ENCODE measurements at places on chromosomes 3 and 15. TPM values are rescaled to one million over a fixed set of nuclear protein-coding genes. Genes with fewer than 3 reads are reported as not detected.

- H3K36me3 ChIP-seq, result no peaks in the 10 kb centered on the region
- H3K4me3 ChIP-seq, result no peak overlapping the region
- no peaks in the 10 kb centered on the region for H3K4me1 ChIP-seq
- no peaks in the 10 kb centered on the region for H3K27me3 ChIP-seq
Measured at GRCh38 chr3:101066711-101067129, 73.5 kb upstream of the ABI3BP start.

Gene ZIC1
- total RNA-seq, result not detected

Gene GOLGA8M
- 5.0 TPM for total RNA-seq

GRCh38 chr3:125151916-125152315, 60.6 kb downstream of the SLC12A8 start:
- no peaks in the 10 kb centered on the region for H3K36me3 ChIP-seq
- H3K27me3 ChIP-seq, result no peaks in the 10 kb centered on the region
- H3K4me1 ChIP-seq, result no peaks in the 10 kb centered on the region

Gene MME
- 114 TPM for total RNA-seq

- no peak for DNase-seq
- no peaks in the 10 kb centered on the region for H3K27me3 ChIP-seq
- H3K36me3 ChIP-seq, result peaks cover 2% of the 10 kb centered on the region
- H3K4me3 ChIP-seq, result no peak overlapping the region
- H3K4me1 ChIP-seq, result no peaks in the 10 kb centered on the region
Measured at GRCh38 chr3:100329800-100330489, 4.6 kb upstream of the NIT2 start.

DNA sequence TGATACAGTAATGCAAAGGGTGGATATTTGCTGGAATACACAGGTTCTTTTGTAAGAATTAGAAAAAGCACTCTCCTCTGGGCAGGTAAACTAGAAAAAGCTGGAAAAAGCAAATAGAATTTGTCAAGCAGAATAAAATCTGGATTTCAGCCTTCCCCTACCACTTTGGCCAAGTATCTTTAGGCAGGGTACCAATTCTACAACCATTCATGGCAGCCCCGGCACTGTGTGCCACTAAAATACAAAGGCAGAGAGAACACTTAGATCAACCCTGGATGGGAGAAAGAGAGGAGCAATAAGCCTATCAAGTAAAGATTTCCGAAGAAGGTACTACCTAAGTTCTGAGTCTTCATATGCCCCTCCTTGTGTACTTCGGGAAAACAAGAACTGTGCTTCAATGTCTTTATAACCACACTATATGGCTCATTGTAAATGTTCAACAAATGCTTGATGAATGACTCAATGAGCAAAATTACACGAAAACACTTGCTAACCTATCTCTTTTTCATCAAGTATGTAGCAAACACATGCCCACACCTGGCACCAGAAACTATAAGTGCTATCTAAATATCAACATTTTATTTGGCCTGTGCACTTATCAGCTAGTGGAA, 20.8 kb downstream of the STAG1 start:
- H3K4me1 ChIP-seq, result no peaks in the 10 kb centered on the region
- no peaks in the 10 kb centered on the region for H3K27me3 ChIP-seq
- H3K36me3 ChIP-seq, result no peaks in the 10 kb centered on the region
- DNase-seq, result no peak

Gene C3orf85
- not detected for total RNA-seq

DNA sequence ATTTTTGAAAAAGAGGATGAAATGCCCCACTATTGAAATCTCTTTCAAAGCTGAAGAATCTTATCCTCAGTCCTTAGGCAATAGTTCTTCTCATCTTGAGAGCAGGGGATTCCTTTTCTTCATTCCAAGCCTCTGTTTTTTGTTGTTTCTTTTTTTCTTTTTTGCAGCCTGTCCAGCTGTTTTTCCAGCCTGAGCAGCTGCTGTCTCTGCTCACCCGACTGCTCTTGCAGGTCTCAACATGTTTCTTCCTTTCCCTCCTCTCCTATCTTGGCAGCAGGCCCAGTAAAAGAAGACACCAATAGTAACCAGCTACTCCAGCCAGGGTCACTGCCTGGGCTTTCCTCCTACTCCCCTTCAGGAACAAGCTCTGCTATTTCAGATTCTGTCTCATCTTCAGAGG, 23.8 kb downstream of the MEX3B start:
- no peak for DNase-seq
- H3K36me3 ChIP-seq, result no peaks in the 10 kb centered on the region
- H3K4me3 ChIP-seq, result no peak overlapping the region

DNA sequence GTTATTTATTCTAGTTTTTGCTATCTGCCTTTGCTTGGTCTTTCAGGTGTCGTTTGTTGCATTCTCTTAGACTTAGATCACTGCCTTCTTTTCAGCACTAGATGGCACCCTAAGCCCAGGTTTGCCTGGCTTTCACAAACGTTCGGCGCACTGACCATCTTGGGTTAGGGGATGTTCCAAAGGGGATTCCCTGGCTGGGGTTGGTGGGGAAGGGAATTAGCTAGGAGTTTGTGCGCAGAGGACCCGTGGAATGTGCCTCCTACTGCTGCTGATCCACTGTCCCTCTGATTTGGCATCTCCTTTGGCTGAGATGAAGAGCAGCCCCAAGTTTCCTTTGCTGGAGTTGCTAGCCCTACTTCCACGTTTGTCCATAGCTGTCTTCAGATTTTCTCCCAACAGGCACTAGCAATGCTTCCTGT, 33.9 kb downstream of the PFN2 start:
- H3K27ac ChIP-seq, result no peak overlapping the region
- no peak for DNase-seq
- no peaks in the 10 kb centered on the region for H3K4me1 ChIP-seq
- H3K27me3 ChIP-seq, result no peaks in the 10 kb centered on the region

Gene B3GALNT1
- 14.6 TPM for total RNA-seq

- H3K4me3 ChIP-seq, result no peak overlapping the region
- H3K36me3 ChIP-seq, result no peaks in the 10 kb centered on the region
- no peaks in the 10 kb centered on the region for H3K4me1 ChIP-seq
- no peak for DNase-seq
- no peaks in the 10 kb centered on the region for H3K27me3 ChIP-seq
Measured at GRCh38 chr3:194720048-194720447, 34.4 kb downstream of the FAM43A start.

DNA sequence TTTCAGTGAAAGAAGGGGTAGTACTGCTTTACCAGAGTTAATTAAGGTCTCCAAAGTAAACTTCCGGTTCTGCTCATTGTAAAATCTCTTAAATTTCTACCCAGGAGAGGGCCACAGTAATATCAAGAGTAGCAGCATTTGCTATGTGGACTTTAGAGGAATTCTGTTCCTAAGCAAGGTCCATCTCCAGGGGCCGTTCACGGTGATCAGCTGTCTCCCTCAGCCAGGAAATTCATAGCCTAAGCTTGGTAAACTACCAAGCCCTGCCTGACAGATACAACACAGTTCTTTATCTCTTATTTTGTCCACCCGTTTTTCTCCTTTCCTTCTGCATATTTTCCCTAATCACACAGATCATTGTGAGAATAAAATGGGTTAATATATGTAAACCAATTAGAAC, 2.3 kb downstream of the DUT start:
- H3K4me3 ChIP-seq, result no peak overlapping the region
- H3K36me3 ChIP-seq, result peaks cover 6% of the 10 kb centered on the region
- H3K4me1 ChIP-seq, result peaks cover 7% of the 10 kb centered on the region
- no peak for DNase-seq
- H3K27ac ChIP-seq, result no peak overlapping the region
- H3K27me3 ChIP-seq, result no peaks in the 10 kb centered on the region

Gene RARRES1
- total RNA-seq, result 568 TPM

DNA sequence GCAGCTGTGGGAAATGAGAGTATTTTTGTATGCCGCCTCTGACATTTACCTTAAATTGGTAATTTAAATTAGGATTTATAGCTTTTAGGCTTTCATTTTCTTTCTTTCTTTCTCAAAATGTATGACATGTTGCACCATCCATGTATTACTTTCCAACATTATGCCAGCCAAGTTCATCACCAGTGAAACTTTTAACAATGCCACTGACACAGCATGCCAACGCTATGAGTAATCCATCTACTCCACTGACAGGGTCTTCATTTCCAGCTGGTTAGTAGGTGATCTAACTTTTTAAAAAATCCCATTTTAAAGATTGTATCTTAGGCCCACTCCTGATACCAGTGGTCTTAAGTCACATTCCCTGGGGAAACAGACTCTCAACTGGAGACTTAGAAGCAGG, 21.8 kb upstream of the CLDN16 start:
- DNase-seq, result no peak
- no peaks in the 10 kb centered on the region for H3K36me3 ChIP-seq
- H3K27ac ChIP-seq, result no peak overlapping the region

GRCh38 chr3:17094551-17094950, 209.8 kb downstream of the PLCL2 start:
- no peak overlapping the region for H3K27ac ChIP-seq
- no peak for DNase-seq
- H3K4me3 ChIP-seq, result no peak overlapping the region
- no peaks in the 10 kb centered on the region for H3K36me3 ChIP-seq

DNA sequence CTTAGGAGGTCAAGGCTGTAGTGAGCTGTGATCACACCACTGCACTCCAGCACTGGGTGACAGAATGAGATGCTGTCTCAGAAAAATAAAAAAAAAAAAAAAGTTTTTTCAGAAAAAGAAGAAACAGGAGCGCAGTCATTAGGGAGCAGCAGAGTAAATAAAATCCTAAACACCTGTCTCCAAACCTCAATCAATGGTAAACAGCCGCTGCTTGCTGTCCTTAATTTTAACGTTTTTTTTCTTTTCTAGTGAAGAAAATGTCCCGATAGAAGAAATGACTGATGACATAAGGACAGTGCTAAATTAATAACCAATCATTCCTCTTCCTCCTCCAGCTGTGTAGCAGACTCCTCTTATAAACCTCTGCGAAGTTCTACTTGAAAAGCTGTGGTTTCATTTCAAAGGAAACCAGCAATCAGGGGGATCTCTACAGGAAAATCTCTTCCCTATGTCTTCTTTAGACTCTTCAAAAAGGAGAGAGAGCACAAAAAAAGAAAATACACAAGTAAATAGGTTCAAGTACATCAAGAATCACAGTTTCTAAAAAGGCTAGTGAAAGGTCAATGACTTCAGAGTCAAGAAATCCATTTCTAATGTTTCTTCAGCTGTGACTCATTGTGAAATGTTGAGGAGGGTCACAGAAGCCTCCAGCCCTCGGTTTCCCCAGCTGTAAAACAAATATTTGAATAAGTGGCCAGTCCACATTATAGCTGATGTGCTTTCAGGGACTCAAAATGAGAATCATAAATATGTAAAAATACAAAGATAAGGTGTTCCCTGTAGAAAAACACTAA, 127.6 kb downstream of the TMCO5A start:
- H3K4me3 ChIP-seq, result no peak overlapping the region
- no peaks in the 10 kb centered on the region for H3K4me1 ChIP-seq
- no peaks in the 10 kb centered on the region for H3K36me3 ChIP-seq
- no peak for DNase-seq
- H3K27me3 ChIP-seq, result no peaks in the 10 kb centered on the region

DNA sequence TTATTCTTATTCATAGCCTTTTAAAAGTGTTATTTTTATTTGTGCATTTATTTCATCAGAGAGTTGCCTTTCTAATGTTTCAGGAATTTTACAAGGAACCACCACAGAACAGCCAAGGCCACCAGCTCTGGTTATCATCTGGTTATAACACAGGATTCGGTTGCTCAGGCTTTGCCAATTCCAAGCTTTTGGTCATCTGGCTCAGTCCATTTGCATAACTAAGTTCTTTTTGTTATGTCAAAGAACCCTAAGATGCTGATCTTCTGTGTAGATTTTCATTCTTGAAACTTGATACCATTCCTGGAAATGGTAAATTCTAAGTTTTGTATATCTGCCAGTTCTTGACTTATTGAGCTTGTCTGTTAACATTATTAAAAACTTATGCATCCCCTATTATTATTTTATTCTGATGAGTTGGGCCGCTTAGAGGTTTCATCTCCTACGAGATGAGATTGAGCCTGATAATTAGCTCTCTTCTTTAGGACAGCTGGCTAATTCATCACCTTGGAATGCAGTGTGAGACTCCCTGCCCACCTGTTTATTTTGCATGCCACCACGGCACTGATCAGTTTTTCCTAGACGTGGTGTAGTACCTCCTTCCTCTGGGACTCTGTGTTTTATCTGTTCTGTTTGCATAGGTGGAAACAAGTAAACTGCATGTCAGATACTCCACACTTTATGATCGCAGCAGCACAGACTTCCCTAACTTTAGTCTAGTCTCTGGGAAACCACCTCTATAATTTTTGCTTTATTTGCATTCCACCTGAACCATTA, 264.8 kb downstream of the SLCO3A1 start:
- DNase-seq, result no peak
- H3K4me3 ChIP-seq, result no peak overlapping the region
- H3K36me3 ChIP-seq, result no peaks in the 10 kb centered on the region
- H3K27me3 ChIP-seq, result no peaks in the 10 kb centered on the region
- H3K4me1 ChIP-seq, result peaks cover 7% of the 10 kb centered on the region

All from breast epithelium (tissue), 4 donors.